ENCODE measurements at places on chromosomes 6 and 20.

GRCh38 chr6:154218301-154218700, 138.3 kb downstream of the IPCEF1 start:
- no peak for DNase-seq

GRCh38 chr6:168097621-168098430, 18.8 kb upstream of the FRMD1 start:
- peak; percentile 42 for DNase-seq

DNA sequence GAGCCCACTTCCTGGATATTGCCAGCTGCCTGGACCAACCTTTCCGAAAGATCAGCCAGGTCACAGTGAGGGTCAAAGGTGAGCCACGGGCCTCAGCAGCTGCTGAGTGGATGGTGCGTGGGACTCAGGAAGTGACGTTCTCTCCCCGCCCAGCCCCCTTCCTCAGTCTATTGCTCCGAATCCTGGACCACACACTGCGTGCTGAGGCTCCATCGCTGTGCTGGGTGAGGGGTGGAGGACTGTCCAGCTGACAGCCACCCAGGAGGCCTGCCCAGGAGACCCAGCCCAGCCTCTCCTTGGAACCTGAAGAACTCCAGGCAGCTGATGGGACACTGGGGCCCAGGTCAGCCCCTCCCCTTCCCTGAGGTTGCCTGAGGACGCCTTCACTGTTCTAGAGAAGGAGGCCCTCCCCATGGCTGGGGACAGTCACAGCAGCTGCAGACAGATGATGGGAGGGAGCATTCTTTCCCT, 94.4 kb upstream of the CD93 start:
- DNase-seq, result no peak

GRCh38 chr20:21520702-21521595, 7.1 kb upstream of the NKX2-2 start:
- no peak for DNase-seq

- no peak for DNase-seq
Measured at GRCh38 chr6:150291968-150292710, 76.7 kb upstream of the IYD start.

GRCh38 chr6:12116264-12116800, 104.2 kb downstream of the HIVEP1 start:
- DNase-seq, result no peak

GRCh38 chr20:51886891-51887608, 84.7 kb upstream of the SALL4 start:
- DNase-seq, result no peak

- no peak for DNase-seq
Measured at GRCh38 chr6:117951783-117952182, 44.7 kb downstream of the SLC35F1 start.

DNA sequence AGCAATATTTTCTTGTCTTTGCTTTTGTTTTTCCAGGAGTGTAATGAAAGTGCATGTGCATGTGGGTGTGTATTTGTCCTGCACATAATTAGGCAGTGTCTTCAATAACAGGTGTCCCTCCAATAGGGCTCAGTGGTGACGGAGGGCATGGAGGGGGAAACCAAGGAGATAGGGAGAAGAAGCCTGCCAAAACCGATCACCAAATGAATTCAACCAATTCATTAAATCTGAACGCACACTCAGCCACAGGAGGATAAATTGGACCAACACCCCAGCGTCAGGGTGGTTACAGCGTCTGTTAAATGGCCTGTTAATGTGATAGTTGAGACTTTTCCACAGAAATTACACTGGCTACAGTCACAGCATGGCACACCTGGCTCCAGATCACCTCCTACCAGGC, 527.6 kb downstream of the CD83 start:
- peak; percentile 13 for DNase-seq

- DNase-seq, result no peak
Measured at GRCh38 chr20:50834599-50835005, 39.7 kb downstream of the BCAS4 start.

DNA sequence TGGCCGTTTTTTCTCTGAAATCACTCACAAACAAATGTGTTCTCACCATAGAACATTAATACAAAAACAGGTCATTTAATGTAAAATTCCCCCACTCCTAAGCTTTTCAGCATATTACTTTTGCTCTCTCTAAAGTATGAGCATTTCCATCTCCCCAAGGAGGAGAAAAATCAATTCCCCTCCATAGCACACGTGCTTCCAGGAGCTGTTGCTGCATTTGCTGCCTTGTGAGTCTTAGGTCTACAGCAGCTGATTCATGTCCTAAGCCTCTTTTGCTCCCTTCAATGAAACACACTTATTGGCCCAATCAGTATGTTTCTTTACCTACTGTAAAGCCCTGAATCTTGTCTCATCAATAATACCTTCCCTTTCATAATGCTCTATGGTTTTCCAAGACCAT, 6.4 kb upstream of the COL9A1 start:
- DNase-seq, result no peak

DNA sequence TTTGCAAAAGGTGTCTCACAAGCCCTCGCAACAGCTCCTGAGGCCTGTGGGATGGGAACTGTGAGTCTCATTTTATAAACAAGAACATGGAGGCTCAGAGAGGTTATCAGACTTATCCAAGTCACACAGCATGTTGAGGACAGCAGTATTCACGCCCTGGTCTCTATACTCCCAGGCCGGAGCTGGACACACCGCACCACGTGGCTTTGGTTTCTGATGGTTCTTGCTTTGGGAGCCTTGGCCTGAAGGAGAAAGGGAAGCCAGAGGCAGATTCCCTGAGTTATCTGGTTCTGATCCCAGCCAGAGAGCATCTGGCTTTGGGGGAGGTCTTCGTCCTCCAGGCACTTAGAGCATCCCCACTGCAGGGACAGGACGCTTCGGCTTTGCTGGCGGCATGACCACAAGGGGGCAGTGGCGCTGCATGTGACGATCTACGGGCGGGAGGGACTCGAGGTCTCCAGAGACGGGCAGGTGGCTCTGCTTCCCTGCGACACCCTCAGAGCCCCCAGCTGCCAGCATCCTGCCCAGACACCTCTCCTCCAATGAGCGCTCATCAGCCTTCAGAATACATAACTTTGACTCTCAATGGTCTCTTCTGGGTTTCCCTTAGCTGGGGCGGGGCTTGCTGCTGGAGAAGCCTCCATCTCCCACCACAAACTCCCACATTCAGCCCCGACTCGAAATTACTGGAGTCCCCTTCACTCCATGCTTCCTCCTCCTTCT, 51.4 kb upstream of the SAYSD1 start:
- DNase-seq, result peak; percentile 76

Data from NCI-H774 (cell line).